Naive thymus-derived CD8-positive, alpha-beta T cell (primary cell): ENCODE measurements at places on chromosomes 7 and 10. TPM values are rescaled to one million over a fixed set of nuclear protein-coding genes. Genes with fewer than 3 reads are reported as not detected.

DNA sequence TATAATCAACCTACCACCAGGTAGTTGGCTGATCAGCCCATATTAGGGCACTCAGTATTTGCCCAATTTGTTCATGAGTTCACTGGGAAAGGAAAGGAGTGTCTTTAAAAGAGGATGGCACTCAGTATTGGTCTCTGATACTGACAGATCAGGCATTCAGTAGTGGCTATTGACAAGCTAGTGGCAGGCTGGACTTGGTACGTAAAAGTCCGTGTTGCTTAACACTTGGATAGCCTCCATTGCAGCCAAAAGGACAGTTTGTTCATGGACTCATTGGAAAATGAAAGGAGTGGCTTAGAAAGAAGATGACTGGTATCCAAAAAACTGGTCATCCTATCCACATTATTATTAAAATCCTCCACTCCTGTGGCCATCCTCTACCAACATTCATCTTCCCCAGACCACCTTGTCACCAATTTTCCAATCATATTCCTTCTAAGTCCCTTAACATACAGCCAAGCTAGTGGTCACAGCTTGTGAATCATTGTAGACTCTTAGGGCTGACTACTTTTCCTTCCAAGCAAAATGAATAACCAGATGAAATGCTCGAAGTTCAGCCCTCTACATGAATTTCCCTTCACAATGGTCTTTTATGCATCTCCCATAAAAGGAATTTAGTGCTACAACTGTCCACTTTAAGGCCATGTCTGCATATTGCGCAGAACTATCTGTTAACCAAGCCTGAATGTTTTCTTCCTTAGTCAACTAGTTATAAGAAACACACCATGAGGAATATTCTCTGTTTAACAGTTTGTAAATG lies 78.6 kb upstream of the MAGI2 start:
- no peaks in the 10 kb centered on the region for H3K27me3 ChIP-seq
- no peaks in the 10 kb centered on the region for H3K36me3 ChIP-seq
- H3K4me1 ChIP-seq: no peaks in the 10 kb centered on the region
- H3K4me3 ChIP-seq: no peak overlapping the region
- H3K27ac ChIP-seq: no peak overlapping the region

DNA sequence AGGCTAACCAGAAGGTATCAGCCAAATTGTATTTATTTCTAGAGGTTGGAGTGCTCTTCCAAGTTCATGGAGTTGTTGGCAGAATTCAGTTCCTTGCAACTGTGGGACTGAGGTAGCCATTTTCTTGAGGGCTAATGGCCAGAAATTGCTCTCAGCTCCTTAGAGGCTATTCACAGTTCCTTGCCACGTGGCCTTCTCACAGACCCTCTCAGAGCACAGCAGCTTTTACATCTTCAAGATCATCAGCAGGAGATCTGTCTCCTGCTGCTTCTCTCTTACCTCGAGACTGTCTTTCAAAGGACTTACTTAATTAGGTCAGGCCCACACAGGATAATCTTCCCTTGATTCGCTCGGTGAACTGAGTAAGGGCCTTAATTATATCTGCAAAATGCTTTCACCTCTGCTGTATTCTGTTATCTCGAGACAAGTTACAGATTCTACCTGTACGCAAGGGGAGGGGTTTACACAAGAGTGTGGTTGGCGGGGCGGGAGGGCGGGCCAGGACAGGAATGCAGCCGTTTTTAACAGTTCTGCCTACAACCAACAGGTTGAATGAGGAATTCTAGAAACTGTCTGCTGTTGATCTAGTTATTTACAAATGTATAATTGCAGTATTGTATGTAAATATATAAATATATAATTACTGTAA lies 15.0 kb downstream of the MIOS start:
- no peak overlapping the region for H3K4me3 ChIP-seq
- no peaks in the 10 kb centered on the region for H3K27me3 ChIP-seq
- no peaks in the 10 kb centered on the region for H3K4me1 ChIP-seq
- no peak for DNase-seq
- peaks cover 2% of the 10 kb centered on the region for H3K36me3 ChIP-seq

DNA sequence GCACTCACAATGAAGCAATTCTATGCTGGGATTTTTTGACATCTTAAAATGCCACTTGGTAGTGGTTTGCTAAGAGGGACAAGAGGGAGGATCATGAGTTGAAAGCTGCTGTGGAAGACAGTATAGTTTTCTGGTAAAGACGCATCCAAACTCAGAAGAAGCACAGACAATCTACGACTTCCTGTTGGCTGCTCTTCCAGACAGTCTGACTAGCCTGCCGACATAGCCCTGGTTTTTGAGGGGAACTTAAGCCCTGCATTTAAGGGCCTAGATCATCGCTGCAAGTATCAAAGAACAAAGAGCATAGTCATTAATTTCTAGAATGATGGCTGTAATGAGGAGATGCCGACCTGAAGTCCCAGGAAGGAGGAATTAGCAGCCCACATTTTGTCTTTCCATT lies 99.9 kb upstream of the IKZF1 start:
- peak overlapping the region; percentile 67 for H3K4me3 ChIP-seq
- peak overlapping the region; percentile 79 for H3K27ac ChIP-seq
- no peak for DNase-seq
- peaks cover 39% of the 10 kb centered on the region for H3K4me1 ChIP-seq

The ZNF239 gene
- 4.8 TPM for total RNA-seq

The SGCE gene
- total RNA-seq: 0.36 TPM
